ENCODE measurements at places on chromosomes 4 and X.

DNA sequence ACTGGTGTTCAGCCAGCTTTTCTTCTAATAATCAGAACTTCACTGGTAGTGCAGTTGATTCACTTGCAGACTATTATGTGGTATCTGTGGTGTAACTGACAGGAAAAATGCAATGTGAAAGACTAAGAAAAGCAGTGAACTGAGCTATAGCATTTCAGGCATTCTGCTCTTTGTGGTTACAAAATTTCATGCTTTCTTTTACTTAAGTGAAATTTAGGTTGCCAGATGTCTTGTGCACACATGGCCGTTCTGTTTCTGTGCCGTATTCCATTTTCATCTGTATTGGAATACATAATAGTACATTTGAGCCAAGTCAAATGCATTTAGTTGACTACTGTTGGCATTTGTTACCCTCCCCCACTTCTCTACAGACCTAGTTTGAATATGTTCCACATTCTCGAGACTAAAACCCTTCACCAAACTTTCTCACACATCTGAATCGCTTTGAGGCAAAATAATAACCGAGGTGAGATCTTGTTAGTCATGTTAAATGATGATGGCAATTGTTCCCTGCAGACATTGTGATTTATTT, 8.2 kb downstream of the RTL3 start:
- no peak for DNase-seq

DNA sequence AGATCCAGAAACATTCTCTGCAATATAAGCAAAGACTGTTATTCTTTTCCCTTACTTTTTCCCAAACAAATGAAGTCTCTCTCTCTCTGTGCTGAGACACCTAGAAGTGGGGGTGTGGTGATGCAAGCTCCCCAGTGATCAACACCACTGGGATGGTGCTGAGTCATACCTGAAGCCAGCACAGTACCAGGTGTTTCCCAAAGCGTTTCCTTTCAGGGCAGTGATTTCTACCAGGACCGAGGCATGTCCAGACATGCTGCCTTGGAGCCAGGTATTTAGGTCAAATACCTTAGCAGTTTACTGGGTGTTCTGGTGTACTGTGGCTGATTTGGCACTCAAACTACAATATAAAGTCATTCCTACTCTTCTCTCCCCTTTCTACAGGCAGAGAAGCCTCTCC, 726.5 kb downstream of the FAM133A start:
- DNase-seq, result no peak

DNA sequence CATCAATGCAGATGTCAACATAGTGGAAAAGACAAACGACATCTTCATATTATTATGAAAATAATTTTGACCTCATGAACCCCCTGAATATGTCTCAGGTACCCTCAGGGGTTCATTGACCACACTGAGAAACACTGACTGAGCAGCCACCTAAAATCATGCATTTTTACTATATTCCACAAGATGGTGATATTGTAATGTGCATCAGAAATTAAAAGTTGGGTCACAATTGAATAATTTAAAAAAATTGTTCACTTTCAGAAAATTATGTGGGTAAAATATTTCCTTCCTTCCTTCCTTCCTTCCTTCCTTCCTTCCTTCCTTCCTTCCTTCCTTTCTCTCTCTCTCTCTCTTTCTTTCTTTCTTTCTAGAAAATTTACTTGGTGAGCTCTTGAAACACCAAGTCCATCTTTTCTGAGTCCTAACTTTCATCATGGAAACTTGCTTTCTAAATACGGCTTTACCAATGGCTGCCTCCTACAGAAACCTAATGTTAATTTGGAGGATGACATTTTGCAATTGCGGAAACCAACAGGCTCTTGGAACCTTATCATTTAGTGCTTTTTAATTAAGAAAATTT, 103.6 kb downstream of the RTL3 start:
- no peak for DNase-seq

- DNase-seq, result no peak
Observed at GRCh38 chr4:1351854-1352566, 5.0 kb downstream of the UVSSA start.

GRCh38 chrX:18997916-18998315, 14.0 kb upstream of the PHKA2 start:
- DNase-seq, result no peak
